ENCODE measurements at places on chromosomes 5 and 9.

GRCh38 chr5:143582869-143583268 is 179.4 kb upstream of the NR3C1 start:
- no peak for DNase-seq

DNA sequence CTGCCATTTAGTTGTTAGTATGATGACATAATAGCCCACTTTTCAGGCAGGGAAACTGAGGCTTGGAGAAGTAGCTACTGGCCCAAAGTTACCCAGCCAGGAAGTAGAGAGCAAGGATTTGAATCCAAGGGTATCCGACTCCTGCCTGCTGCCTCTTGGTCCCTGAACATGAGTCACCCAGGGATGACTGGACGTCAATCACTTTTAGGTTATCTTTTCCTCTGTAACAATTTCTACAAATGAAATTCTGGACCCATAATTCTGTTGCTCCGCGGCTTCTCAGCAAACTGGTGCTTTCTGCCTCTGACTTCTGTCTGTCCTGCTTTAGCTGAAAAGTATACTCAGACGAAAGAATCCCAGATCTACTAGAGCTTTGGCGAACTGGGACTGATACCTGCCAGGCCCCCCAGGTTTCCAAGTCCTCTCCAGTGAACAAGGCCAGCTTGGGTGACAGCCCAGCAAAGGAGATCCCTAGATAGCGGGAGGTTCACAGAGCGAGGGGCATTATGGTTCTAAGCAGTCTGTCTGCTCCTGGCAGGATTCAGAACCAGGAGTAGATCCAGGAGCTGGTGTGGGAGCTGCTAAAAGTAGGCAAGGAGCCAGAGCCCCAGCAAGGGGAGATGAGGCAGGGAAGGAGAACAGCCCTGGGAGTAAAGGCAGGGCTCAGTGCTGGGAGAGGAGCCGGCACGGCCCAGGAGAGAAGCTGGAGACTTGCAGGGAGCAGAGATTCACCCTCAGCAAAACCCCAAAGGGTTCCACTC is 20.6 kb downstream of the OLFML2A start:
- no peak for DNase-seq

- DNase-seq: peak; percentile 28
Measured at GRCh38 chr5:55226027-55226933, 835 bp downstream of the MCIDAS start.

DNA sequence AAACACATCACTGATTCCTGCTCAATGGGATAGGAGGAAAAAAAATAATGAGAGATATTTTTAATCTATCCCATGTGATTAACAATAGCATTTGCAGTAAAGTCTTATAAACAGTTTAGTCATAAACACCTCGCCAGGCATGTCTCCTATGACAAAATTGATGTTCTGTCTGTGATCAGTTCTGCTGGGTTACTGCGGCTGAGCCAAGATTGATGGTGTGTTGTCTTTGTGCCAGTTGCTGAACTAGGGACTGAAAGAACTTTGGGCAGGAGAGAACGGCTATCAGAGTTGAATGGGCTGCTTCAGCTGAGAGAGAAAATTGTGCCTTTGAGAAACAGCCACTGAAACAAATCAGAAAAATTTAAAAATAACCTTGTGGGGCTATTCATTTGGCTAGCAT is 37.3 kb upstream of the MAMDC2 start:
- DNase-seq: no peak

GRCh38 chr9:107685901-107686300 is 196.3 kb upstream of the KLF4 start:
- DNase-seq: no peak

DNA sequence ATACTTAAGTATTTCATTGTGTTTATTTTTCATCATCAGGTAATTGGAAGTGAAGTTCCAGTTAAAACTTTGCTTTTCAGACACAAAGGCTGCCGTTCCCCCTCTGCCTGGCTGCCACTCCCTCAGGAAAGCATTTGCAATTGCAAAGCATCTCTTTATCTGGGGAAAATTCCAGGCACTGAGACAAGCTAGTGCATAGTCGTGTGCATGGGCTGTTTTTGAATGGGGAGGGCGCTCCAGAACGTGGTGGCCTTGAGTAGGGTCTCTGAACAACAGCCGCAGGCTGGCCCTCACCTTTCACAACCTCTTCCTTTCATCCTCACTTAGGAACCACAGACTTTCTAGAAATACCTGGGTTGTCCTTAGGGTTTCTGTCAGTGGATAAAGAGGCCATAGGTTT is 285.1 kb upstream of the ADAMTS16 start:
- DNase-seq: no peak

GRCh38 chr9:87711857-87712800 is 13.8 kb upstream of the CTSL start:
- no peak for DNase-seq

DNA sequence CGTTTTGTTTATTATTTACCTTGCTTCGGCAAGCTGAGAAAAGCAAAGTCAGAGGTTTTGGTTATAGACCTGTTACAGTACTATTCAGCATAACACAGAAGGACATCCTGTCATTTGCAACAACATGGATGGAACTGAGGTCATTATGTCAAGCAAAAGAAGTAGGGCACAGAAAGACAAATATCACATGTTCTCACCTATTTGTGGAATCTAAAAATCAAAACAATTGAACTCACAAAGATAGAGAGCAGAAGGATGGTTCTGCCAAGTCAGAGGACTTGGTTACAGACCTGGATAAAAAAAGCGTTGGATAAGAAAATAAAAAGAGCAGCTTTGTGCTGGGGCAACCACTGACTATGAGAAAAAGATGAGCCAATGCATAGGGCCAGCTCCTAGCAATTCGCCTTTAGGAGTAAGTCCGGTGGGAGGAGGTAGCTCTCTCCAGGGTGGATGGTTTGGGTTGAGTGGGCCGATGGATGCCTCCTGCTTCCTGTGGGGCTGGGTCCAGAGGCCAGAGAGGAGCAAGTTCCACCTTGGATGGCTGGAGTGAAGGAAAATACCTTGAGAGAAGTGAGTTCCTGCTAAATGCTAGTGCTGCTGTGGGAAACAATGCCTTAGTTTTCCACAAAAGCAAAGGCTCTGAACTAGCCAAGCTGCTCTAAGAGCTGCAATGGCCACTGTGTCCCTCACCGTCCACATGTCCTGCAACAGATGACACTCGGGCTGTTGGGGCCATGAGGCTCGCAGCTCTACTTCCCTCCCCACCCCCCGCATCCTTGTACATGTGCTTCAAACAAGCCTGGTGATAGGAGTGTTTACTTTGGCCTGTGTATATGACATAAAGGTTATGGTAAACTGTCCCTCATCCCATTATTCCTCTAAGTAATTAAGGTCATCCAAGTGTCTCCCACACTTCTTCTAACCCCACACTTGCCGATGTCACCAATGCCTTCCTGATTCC is 38.4 kb downstream of the ACOT12 start:
- no peak for DNase-seq

DNA sequence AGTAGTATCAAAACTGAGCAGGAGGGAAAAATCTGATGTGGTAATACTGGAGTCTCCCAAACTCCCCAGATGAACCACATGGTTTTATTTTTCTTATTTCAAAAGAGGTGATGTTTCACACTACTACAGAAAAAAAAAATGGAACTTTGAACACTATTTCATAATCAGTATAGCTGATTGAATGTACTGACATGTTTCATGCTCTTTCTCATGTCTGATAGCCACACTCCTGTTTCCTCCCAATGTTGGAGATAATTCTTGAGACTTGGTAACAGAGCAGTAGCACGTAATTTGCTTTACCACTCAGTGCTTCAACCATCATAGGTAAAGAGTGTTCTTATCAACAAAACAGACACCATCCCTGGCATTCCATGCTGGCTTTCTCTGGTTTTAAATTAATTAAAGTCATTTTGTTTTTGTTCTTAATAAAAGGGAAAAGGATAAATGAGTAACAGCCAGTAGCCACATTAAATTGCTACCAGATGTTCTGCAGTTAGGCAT is 85.2 kb downstream of the MUSK start:
- DNase-seq: no peak

GRCh38 chr9:78383130-78383529 is 86.2 kb downstream of the PSAT1 start:
- no peak for DNase-seq

DNA sequence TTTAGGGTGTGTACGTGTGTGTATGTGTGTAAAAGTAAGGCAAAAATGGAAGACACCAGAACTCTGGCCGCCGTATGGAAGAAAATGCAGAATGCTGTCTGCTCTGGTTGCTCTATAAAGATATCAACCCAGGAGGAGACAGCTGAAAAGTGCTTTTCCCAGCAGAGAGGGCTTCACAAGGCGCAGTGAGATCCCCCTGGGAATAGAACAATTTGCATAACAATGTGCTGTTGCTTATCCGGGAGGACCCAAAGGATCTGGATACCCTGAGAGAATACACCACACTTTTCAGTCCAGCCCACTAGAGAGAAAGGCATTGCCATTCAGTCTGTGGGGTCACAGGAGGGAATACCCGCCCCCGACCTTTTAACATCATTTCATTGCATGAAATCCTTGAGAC is 230.6 kb downstream of the EBF1 start:
- DNase-seq: no peak

GRCh38 chr5:67233075-67233474 is 36.5 kb upstream of the CD180 start:
- no peak for DNase-seq

- DNase-seq: no peak
Measured at GRCh38 chr5:58786035-58786434, 203.2 kb downstream of the RAB3C start.

DNA sequence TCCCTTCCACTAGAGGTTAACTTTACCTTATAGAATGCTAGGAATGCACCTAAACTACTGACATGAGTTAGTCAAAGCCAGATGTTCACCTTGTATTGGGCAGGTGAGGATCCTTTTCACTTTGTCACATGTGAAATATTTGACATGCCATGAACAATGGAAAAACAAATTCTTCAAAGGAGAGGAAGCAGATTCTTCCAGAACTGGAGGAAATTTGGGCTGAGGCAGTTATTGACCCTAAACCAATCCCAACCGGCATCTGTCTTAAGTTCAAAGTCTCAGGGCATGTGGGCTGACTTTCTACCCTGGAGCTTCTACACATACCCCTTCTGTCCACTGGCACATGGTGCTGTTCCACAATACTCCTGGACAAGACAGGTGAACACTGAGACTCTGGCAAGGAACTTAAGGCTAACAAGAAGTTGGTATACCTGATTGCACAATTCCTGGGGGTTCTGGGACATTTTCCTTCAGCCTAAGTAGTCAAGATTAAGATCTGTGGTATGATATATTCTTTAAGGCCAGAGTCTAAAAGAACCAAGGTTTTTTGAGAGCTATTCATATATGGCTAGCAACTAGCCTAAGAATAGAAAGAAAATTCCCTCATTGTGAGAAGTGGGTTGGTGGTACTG is 2.6 kb downstream of the VLDLR start:
- DNase-seq: no peak

- DNase-seq: no peak
Measured at GRCh38 chr5:147177125-147177840, 57.5 kb upstream of the STK32A start.

- no peak for DNase-seq
Measured at GRCh38 chr5:137129886-137130680, 369.0 kb downstream of the SPOCK1 start.

DNA sequence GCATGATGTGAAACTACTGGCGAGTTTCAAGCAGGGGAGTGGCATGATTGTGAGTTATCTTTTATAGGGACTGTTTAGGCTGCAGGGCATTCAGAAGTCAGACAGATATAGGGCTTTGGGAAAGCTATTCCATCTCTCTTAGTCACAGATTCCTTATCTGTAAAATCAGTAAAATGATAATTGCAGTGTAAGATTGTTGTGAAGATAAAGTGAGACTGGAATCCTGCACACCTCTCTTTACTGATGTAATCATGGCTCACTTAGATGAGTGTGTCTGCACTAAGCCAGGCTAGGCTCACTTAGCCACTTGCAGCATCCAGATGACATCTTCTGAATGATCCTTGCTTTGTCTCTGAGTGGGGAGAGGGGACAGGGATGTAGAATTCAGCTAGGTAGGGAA is 81.8 kb upstream of the MAMDC2 start:
- no peak for DNase-seq

GRCh38 chr5:133214153-133214820 is 162.5 kb downstream of the HSPA4 start:
- DNase-seq: no peak

DNA sequence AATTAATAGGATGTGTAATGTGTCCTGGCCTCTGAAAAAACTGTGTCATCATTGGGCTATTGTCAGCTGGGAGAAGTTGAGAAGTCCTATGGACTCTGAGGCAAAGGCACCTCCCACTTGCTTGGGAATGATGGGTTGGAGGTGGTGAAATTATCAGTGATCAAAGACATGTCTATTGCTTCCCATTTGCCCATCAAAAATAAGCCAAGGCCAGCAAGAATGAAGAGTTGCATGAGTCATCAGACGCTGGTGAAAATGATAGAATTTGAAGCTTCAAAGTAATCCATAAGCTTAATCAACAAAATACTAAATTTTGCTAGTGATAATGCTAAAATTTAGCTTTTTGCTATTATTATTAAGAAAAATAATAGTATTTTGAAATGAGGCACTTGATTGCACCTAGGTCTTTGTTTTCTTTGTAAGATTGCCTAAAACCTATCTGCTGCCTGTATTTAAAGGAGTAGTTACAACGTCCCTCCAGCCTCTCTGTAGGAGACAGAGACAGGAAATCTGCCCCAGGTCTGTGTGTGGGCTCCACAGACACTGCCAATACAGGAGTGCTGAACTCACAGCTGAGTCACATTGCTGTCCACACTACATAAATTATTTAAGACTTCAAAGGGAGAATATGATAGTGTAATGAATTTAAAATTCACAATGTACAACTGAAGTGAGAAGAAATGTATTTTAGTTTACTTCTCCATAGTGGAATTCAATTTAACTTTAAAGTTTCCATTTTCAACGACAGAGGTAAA is 48.4 kb upstream of the APC start:
- no peak for DNase-seq

DNA sequence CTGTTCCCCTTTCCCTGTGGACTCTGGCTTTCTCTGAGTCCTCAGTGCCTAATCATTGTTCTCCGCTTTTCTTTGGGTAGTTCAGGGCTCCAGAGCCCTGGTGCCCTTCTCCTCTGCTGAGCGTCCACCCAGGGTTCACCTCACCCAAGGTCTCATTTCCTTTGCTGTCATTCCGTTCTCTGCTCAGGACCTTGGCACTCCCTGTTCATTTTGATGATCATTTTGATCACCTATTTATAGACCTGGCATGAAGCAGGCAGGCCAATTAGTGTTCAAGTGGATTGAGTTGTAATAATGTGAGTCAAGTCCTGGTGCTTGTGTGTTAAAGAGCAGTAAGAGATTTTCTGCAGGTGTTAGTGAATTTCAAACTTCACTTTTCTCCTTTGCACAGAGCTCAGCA is 3.6 kb downstream of the TRIO start:
- DNase-seq: no peak

DNA sequence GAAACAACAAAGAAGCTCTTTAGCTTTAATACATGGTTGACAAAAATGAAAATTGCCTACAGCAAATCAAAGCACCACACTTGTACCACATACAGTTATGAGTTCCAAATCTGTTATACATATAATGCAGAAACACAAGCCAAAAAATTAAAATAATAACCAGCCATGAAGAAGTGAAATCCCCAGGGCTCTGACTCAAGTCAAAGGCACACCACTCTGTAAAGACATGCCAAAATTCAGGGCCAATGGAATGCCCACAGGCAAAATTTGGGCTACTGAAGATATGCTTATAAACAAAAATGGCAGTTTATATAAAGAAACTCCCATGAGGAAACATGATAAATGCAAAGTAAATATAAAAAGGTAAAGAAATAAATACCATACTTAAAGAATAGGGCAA is 29.0 kb downstream of the THBS4 start:
- DNase-seq: no peak
